ENCODE measurements at places on chromosomes 5 and 9.

DNA sequence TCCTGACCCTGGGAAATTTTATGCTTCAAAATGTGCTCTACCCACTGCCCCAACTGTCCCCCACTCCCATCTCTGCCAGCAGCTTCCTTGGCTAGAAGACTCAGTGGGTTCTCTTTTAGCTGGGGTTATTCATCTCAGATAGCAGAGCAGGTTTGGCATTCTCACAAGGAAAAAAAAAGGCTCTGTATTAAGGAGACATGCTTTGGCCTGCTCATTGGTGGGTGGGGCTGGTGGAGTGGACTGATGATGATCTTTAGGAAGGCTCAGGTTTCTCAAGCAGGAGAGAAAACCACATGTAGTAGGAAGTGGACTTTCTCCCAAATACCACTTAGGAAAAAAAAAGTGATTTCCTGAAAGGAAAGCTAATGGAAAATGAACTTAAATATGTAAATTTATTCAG is 279.2 kb upstream of the ZNF462 start:
- no peak for DNase-seq

DNA sequence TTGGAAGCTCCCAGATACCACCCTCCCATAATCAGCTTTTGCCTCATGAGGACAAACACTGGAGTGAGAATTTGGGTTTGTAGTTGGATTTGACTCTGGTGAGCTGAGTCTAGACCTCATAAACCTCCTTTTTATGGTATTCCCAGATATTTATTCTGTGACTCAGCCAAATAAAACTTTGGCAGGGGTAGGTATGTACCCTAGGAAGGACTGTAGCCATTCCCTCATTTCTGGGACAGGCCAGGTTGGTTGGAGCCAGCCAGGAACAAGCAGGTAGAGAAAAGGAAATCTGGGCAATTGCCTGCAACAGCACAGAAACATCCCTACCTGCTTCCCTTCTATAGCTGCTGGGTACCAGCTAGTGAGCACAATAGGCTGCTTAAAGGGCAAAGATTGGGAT is 19.4 kb downstream of the ENHO start:
- no peak for DNase-seq

GRCh38 chr5:42944989-42945388 is 95.1 kb downstream of the ANXA2R start:
- DNase-seq: no peak

DNA sequence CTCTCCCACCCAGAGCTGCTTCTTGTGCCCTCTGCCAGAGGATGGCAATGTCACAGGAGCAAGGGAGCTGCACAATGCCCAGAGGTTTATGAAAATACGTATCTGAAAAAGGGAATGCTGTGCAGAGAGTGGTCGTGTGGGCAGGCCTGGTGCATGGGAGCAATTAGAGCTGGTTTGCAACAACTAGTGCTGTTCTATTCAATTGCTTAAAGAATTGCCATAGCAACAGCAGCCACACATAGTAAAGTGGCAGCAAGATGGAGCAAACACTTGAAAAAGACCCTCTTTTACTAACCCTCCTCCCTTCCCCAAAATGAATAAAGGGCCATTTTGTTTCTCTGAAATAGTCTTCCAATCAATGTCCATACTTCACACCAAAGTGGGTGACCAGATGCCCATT is 166.3 kb downstream of the CRB2 start:
- no peak for DNase-seq

DNA sequence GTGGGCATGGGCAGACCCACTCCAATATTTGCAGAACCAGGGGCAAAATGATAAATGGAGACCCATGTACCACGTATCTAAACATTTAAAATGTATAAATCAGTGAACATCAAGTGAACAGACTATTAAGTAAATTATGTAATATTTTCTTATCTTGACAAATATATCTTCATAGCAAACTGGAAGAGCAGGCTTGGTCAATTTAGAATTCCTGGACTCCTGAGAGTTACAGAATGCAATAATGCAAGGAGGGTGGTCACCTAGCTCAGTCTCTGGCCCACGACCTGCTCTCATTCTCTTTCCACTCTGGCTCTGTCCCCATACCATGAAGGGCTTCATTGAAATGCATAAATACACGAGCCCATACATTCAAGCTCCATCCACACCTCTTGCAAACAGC is 398.0 kb downstream of the ENC1 start:
- no peak for DNase-seq

DNA sequence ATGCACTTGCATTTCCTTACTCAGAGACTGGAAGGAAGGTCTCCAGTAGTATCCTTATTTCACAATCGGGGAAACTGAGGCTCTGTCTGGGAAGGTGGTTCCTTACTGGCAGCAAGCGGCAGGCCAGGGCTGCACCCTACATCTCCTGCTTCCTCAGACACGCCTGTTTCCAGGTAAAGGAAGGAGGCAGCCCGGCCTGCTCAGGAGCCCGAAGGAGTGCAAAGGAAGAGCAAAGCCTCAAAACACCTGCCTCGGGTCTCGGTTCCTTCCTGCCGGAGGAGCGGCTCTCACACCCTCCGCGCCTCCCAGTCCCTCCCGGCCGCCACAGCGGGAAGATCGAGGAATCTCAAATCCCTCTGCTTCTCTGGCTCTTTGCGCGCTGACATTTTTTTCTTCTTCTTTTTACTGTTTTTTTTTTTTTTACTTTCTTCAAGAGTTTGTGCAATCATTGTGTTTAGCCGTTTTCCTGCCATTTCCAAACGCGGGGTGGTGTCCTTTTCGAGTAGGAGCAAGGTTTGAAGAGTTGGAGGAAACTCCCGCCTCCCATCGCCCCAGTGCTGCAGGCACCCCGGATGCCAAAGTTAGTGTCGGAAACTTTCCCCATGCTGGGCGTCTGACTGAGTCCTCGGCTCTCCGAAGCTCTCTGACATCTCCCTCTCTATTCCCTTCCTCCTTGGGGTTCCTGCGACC is 1.0 kb downstream of the GGTA1 start:
- peak; percentile 53 for DNase-seq

GRCh38 chr5:32712481-32713360 is 1.6 kb downstream of the NPR3 start:
- DNase-seq: no peak

DNA sequence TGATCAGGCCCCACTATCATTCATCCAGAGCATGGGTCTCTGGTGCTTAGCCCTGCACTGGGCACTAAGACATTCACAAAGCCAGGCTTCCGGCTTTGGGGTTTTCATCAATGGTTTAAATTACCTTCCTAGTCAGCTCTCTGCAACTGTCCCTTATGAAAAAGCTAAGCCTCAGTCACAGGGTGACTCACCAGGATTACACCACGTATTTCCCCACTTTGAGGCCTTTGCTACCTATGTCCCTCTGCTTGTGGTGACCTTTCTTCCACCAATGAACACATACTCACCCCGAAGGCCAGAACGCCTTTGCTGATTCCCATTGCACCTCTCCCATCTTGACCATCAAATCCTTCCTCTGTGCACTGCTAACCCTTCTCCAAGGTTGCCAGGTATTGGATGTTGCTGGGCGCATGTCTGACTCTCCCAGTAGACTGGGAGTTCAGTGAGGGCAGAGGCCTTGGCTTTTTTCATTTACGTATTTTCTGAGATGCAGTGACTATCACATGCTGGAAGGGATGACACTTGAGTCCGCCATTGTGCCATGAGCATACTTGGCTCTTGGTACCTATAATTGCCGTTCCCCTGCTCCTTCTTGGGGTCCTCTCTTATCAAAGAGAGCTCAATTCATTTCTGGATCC is 58.7 kb upstream of the TNFSF8 start:
- DNase-seq: no peak

DNA sequence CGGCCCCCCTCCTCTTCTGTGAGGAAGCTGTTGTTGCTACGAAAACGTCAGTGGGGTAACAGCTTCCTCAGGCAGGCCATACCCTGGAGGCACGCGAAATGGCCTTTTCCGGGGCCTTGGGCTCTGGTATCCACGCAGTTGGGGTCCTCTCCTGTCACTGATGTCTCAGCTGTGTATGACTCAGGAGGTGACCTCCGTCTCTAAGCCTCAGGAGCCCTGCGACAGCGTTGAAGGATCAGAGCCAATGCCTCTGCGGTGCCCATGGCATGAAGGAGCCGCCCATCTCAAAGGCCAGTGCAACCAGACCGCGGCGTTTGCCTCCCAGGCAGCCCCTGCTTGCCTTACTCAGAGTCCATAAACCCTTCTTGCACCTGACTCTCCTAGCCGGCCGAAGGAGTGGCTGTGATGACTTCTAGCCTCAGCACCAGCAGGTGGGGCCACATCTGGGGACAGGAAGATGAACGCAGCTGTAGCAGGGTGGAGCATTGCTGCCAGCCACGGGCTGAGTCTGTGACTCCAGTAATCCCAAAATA is 1.0 kb upstream of the MXD3 start:
- DNase-seq: peak; percentile 52

- DNase-seq: no peak
Measured at GRCh38 chr9:71648453-71648852, 119.9 kb downstream of the CEMIP2 start.

GRCh38 chr9:34746526-34746925 is 36.6 kb upstream of the CCL21 start:
- DNase-seq: no peak

GRCh38 chr5:124832510-124832909 is 86.1 kb upstream of the ZNF608 start:
- DNase-seq: no peak

- no peak for DNase-seq
Measured at GRCh38 chr9:13070612-13071595, 208.6 kb downstream of the MPDZ start.
